Stimulated activated CD8-positive, alpha-beta memory T cell treated with anti-CD3 and anti-CD28 coated beads, Interleukin-2, amount 100 ng/mL, for 48 hours (primary cell): ENCODE measurements at places on chromosomes 6 and 20.
A peak's percentile ranks its signal among the peaks of the same experiment; 100 is the strongest.

GRCh38 chr20:49608752-49609670, 41.1 kb upstream of the PTGIS start:
- DNase-seq, result peak; percentile 65

GRCh38 chr6:133241901-133242636, 912 bp downstream of the EYA4 start:
- no peak for DNase-seq

- DNase-seq, result no peak
These were observed 112.0 kb upstream of the CARMIL1 start for GRCh38 chr6:25166955-25167748.

DNA sequence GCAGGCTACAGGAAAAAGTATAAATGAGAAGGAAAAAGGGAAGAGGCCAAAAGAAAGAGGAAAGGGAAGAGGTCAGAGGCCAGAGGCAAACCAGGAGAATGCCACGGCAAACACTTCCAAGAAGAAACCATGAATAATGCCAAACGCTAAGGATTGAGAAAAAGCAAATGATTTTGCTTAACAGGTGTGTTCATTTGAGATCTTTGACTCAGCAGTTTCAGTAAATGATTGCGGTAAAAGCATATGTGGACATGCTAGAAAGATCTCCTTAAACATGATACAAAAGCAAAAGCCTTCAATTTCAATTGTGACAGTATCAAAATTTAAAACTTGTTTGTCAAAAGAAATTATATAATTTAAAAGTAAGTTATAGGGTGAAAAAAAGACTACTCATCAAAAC, 70.6 kb downstream of the UBE3D start:
- no peak for DNase-seq

DNA sequence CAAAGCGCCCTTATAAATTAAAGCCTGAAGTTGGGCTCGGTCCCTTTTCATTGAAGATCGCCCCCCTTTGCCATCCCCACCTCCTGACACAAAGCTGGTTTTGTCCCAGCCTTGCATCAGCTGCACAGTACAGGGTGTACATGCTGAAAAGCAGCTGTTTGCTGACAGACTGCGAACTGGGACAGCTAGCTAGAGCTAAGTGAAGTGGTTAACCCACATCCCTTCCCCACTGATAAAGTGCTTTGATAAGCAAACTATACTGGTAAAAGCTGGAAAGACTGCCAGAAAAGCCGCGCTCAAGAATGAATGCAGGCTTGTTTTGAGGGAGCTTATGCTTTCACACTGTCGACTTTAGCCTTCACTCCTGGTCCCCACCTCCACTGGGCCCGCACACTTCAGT, 207.3 kb downstream of the GMDS start:
- no peak for DNase-seq

GRCh38 chr6:18491308-18492045, 104.3 kb downstream of the RNF144B start:
- no peak for DNase-seq

GRCh38 chr20:24632581-24632980, 163.2 kb downstream of the SYNDIG1 start:
- no peak for DNase-seq

DNA sequence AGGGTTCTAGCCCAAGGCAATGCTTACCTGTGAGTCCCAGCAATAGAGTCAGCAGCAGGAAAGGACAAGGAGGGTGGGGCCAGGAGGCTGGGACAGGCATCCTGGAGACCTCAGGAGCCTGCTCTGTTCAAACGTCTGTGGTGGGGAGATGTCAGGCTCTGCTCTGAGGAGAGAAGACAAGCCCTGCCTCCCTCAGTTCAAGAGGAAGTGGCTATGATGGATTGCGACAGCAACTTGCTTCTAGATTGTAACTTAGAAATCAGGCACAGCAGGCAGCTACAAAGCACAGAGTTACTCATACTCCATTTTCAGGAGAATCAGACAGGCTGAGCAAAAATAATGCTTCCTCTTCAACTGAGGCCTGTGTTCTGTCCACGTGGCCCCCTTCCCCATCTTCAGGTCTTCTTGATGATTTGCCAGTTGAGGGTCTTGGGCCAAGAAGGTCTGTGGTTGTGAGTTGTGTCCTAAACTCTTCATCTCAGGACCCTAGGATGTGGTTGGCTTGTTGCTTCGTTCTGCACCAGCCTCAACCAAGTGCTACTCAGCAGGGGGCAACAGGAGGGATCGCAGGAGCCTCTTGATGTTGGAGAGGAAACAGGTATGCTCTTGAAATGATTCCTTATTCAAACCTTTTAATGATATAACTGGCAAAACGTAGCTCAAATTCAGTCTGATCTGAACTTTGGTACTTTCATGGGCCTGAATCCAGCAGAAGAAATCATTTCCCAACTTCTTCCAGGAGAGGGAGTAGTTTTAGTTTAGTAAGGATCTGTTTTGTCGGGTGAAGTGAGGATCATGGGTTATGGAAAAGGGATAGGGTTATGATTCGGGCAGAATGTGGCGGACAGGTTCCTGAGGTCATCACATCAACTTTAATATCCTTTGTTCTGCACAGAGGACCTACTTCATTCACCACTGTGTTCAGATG, 31.0 kb downstream of the SIRPB1 start:
- no peak for DNase-seq

DNA sequence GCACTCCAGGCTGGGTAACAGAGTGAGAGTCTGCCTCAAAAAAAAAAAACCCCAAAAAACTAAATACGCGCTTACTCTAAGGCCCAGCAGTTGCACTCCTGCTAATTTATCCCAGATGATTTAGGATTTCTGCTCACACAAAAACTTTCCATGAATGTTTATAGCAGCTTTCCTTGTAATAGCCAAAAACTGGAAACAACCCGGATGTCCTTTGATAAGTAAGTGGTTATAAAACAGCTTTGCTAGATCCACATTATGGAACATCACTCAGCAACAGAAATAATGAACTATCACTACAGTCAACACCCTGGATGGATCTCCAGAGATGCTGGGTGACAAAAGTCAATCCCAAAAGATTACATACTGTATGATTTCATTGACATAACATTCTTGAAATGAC, 220.4 kb upstream of the JARID2 start:
- DNase-seq, result no peak

- DNase-seq, result no peak
These were observed 172.2 kb downstream of the KIF6 start for GRCh38 chr6:39553029-39553428.

GRCh38 chr6:163716690-163717089, 302.2 kb downstream of the QKI start:
- no peak for DNase-seq

DNA sequence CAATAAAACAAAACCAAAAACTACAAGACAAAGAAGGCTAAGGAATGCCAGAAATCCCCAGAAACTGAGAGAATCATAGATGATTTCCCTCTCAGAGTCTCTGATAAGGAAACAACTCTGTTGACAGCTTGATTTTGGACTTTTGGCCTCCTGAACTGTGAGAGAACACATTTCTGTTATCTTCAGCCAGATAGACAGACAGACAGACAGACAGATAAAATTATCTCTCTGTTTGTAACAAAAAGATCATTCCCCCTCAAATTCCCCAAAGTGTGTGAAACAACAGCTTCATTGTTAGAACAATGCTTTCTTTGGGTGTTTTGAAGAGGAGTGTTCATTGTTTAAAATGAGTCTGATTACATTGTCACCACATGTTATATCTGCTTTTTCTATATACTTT, 148.2 kb downstream of the BCKDHB start:
- no peak for DNase-seq

DNA sequence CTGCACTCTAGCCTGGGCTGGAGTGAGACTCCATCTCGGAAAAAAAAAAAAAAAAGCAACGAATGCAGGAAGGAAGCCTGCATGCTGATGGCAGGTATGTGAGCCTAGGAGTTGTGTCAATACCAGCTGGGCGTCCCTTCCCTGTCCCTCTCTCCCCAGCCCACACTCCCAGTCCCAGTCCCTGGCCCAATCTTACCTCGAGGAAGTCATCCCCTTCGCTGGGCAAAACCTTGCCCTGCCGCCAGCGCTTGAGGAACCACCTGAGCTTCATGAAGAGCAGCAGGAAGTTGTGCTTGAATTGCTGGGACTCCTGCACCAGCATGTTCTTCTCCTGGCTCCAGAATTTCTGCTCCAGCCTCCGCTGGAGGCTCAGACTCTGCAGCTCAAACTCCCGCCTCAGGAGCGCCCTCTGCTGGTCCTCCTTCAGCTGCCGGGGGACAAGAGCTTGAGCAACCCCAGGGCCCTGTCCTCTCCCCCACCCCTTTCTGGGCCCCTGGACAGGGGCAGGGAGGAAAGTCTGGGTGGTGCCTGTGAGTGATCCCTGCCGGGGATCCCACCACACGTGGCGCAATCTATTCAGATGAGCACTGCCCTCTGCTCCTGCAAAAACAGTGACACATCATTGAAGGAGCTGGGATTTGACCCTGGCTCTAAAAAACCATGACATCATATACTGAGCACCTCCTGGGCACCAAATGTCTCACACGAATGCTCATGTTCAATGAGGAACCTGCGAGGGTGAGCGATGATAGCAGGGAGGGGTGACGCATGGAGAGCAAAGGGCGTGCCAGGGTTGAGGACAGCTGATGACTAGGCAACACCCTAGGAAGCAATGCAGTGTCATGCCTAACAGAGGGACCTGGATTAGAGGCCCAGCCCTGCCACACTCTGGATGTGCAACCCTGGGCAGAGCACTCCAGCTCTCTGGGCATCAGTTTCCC, 35.0 kb upstream of the DSN1 start:
- DNase-seq, result peak; percentile 67

DNA sequence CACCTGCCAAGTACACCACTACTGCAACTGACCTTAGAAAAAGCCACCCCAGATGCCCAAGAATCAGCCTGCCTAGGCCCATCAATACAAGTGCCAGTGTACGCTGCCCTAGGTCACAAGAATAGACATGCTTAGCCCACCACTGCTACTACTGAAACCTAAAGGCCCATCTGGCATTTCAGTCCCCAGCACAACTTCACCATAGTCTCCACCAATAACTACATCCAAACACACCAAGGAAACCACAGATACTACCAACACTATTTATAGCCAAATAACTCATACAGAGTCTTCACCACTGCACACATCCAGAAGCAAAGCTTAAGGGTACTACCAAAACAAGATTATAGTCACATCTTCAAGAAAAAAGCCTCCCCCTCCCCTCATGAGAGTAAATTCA, 28.2 kb downstream of the TREML4 start:
- no peak for DNase-seq

DNA sequence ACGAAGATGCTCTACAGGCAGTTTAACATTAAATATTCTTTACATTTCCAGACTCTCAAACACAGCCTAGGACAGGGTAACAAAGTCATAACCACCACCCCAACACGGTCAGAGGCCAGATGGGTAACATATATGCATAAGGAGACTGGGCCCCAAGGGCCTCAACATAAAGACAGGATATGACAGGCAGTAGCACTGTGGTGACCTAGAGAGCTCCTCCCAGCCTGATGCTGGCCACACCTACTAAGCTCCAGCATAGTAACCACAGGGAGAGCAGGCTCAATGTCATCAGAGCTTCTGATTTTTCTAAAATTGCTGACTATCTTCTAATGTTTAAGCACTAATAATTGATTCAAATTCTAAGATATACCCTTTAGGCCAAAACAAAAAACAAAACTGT, 21.7 kb downstream of the SMLR1 start:
- no peak for DNase-seq

DNA sequence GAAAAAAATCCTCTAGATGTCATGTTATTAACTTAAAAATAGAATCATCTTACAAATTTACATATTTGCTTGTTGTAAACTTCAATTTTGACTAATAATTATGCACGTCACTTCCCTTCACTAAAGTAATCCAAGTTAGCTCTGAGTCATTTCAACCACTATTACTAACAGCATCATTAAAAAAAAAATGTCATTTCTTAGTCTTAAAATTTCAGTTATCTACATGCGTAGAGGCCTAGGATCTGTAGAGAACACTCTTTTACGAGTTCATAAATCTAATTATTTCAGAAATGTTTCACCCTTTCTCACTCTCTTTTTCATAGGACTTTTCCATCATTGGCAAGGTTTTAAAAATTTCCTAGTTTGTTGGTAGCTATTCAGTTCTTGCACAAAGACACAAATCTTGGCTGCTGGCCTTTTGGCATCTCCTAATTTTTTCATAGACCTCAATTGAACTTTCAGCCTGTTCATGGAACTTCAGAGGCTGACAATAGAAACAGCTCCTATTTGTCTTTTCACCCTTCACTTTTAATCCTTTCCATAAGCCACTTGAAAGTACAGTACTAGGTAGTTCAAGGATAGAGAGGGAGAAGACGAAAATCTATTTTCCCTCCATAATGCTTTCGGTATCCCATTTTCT, 61.5 kb downstream of the OGFRL1 start:
- DNase-seq, result no peak

GRCh38 chr6:6317386-6317785, 3.1 kb downstream of the F13A1 start:
- no peak for DNase-seq

- DNase-seq, result no peak
These were observed 14.1 kb downstream of the SGK2 start for GRCh38 chr20:43572891-43573290.

DNA sequence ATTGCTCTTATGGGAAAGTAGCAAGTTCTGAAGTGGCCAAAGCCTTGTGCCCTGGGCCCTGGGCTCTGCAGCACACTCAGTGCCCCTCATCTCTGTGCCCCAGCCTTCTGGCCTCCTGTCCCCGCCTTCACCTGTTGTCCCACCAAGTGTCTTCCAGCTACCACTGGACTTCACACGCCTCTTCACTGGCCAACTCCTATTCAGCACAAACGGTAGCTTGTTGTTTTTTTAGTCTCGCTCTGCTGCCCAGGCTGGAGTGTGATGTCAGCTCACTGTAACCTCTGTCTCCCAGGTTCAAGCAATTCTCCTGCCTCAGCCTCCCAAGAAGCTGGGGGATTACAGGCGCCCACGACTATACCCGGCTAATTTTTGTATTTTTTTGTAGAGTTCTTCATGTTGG, 4.8 kb downstream of the CCHCR1 start:
- DNase-seq, result no peak

DNA sequence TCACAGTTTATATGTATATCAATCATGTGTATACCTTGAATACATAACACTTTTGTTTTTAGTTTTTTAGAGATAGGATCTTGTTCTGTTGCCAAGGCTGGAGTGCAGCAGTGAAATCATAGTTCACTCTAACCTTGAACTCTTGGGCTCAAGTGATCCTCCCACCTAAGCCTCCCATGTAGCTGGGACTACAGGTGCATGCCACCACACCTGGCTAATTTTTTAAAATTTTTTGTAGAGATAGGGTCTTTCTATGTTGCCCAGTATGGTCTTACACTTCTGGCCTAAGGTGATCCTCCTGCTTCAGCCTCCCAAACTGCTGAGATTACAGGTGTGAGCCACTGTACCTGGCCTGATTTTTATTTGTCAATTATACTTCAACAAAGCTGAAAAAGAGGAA, 69.9 kb downstream of the SYCP2L start:
- DNase-seq, result no peak

DNA sequence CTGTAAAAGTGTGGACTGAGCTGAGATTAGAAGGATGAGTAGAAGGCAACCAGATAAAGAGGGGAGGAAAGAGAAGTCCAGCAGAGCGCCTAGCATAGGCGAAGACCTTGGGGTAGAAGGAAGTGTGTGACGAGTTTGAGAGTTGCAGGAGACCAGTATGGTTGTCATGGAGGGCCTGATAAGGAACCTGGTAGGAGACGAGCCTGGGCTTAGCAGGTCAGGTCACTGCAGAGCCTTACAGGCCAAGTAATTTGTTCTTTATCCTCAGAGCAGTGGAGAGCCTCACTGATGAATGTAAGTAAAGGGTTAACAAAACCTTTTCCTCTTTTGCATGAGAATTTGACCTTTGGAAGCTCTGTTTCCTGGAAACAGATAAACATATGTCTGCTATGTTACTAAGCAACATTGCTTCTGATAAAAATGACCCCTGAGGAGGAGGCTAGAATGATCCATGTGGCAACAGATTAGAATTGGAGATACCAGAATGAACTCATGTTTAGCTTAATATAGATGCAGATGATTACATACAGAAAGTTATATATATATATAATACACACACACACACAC, 2.9 kb upstream of the TMEM74B start:
- no peak for DNase-seq
